Activated T-helper 9 cell treated with anti-CD3 and anti-CD28 coated beads, Interleukin-2, amount 50 U/mL, for 16 hours (primary cell): ENCODE measurements at places on chromosomes 3 and 15.

DNA sequence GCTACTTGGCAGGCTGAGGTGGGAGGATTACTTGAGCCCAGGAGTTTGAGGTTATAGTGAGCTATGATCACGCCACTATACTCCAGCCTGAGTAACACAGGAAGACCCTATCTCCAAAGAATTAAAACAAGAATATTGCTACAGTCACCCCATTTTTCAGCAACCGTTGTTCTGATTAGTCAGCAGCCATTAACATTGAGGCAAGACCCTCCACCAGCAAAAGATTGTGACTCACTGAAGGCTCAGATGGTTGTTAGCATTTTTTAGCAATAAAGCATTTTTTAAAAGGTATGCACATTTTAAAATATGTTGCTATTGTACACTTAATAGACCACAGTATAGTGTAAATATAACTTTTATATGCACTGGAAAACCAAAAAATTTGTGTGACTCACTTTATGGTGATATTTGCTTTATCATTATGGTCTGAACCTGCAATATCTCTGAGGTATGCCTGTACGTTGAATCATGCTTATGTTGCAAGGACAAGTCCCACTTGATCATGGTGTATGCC is 492.6 kb downstream of the SQOR start:
- DNase-seq, result no peak

GRCh38 chr3:183275418-183275817 is 22.4 kb downstream of the B3GNT5 start:
- no peak for DNase-seq

GRCh38 chr3:76111808-76112207 is 326.5 kb upstream of the ZNF717 start:
- no peak for DNase-seq

DNA sequence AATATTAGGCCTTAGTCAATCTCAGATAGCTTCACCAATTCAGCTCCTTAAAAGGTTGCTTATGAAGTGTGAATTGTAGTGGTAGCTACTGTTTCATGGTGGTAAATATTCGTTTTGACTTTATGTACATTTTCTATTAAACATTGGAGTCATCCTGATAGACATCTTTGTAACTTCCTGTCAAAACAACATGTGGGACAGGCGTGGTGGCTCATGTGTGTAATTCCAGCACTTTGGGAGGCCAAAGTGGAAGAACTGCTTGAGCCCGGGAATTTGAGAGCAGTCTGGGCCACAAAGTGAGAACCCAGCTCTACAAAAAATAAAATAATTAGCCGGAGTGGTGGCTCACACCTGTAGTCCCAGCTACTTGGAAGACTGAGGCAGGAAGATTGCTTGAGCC is 2.0 kb upstream of the TRIM59 start:
- DNase-seq, result no peak

DNA sequence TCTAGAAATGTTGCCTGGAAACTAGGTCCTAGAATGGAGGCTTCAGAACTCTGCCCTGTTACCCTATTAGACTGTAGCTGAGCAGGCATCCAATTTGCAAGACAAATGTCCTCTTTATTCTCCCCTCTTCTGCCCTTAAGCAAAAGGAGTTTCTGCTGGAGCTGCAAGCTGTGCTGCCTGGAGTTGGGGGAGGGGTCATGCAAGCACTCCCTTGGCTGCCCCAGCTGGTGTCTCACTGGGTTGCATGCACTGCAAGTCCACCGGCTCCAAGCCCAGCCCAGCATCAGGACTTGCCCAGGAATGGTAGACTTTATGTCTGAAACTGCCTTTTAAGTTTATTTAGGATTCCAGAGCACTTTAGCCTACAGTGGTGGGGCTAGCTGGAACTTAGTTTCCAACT is 15.7 kb upstream of the RBP2 start:
- DNase-seq, result no peak

GRCh38 chr15:47334805-47335535 is 382.3 kb upstream of the SEMA6D start:
- DNase-seq, result no peak

DNA sequence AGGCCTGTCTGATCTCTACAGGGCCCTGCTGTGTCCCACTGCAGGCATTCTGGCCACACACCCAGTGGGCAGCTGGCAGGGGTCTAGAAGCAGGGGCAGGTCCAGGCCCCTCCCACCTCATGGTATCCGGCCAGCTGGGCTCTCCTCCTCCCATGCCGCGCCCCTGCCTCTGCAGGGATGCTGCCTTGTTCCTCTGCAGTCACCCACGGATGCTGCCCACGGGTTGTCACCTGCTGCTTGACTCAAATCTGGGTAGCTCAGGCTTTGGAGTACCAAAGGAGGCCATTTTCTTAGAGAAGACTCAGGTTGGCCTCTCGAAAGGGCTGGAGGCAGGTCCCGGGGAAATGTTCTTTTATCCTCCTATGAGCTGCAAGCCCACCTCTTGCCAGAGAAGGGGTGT is 25.0 kb downstream of the EFCAB12 start:
- DNase-seq, result no peak

- DNase-seq, result no peak
Measured at GRCh38 chr3:59380146-59380545, 330.3 kb upstream of the CFAP20DC start.

DNA sequence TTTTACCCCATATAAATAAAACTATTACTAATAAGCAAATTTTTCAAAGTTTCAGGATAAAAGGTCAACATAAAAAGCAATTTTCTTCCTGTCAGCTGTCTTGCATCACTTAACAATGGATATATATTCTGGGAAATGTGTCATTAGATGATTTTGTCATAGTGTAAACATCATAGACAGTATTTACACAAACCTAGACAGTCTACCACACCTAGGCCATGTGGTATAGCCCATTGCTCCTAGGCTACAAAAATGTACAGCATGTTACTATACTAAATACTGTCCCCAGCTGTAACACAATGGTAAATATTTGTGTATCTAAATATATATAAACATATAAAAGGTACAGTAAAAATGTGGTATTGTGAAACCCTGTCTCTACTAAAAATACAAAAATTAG is 156.7 kb downstream of the ANO10 start:
- DNase-seq, result no peak

- no peak for DNase-seq
Measured at GRCh38 chr3:168049367-168049974, 46.3 kb downstream of the GOLIM4 start.

DNA sequence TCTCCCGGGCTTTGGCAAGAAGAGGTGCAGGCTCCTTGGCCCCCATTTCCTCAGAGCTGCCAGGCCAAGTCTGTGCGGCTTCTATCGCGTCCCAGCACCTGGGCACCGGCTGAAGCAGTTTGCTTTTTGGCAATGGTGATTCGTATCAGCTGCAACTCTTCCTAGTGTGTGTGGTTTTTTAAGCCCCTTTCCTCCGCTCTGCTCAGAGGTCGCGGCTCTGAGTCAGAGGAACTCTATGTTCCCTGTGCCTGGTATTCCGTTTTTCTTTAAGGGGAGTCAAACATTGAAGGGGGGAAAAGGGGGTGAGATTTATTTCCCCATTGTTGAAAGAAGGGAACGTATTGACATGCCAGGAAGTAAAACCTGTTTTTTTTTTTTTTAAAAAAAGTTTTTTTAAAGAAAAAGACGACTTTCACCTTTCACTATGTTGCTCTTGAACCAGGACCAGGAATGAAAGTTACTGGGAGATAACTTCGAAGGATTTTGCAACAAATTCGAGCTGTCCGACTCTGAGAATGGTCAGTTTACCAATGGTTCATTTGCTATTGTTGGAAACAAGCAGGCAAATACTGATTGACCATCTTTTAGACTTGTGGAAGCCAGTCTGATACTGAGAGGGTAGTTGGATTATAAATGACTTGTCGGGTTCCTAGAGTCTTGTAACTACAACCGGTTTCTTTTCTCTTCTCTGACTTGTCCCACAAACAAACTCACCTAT is 1.1 kb downstream of the ARMC8 start:
- DNase-seq, result no peak

GRCh38 chr15:59312205-59312604 is 60.5 kb downstream of the MYO1E start:
- DNase-seq, result no peak

DNA sequence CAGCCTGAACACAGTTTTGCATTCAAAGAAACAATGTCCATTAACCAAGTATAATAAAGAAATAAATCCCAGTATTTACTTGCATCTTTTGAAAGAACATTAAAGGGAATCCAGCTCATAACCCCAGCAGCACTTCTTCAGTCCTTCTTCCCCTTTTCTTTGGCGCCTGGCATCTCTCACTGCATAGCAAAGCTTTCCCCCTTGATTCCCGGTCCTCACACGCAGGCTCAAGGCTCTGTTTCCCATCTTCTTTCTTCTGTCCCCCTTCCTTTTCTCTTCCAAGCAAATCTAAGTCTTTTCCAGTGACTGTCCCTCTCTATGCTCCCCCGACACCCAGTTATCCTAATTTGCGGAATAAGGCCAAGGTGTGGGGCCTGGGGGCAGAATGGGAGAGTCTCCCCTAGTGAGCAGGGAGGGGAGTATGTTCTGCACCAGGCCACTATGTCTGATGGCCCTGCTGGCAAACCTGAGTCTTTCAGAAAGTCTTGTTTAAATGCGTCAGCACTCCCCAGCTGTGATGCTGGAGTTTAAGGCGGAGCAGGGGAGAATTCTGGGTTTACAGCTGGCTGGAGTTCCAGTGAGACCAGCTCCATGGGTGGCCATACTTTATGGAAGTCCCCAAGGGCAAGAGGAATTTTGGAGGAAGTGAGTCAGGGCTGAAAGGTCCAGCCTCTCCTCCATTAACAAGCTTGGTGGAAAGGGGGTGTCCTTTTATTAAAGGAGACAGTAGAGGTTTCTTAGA is 42.1 kb downstream of the GOLGA6A start:
- no peak for DNase-seq

DNA sequence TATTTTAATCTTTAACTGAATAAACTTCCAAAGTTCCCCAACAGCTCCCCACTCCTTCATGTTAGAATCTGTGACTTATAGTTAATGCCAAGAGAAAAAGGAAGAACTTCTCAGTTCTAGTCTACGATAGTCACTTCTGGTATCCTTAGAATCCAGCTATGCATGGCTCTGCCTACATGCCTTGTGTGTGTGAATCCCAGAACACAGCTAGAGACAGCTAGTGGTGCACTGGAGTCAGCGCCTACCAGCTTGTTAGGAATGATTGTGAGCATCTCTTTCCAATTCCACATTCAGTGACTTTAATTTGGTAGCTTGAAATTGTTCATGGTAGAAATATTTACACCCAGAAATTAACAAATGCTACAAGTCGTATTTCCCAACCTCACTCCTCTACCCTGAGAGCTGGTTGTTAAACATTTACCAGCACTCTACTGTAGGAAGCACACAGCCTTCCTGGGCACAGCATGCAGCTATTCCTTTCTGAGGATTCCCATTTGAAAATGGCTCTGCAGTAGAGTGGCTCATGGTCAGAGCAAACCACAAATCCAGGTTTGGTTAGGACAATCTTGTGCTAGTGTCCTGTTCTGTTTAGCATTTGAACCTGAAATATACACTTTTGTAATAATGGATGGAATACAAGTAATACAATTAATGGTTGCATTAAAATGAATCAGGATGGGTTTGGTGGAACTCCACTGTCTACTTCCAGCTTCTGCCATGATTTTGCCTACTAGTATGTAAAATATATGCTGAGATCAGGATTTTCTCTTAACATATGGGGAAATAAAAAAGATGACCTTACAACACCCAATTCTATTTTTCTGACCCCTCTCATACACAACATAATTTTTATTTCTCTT is 371.0 kb upstream of the GBE1 start:
- no peak for DNase-seq

- DNase-seq, result no peak
Measured at GRCh38 chr15:53869806-53870073, 108.5 kb upstream of the UNC13C start.

DNA sequence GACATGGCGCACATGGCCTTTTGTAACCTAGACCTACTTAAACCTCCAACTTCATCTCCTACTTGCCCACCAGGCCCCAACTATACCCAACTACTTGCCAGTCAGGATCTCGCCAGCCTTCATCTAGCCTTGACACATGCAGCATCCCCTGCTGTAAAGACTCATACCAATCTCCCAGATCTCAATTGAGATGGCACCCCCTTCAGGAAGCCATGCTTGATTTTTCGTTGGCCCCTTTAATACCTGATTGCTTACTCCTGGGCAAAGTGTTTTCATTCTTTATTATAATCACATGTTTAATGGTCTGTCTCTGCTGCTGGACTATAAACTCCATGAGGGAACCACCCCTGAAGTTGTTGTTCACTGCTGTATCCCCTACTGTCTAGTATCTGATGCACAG is 150.8 kb downstream of the SOX2 start:
- DNase-seq, result no peak

GRCh38 chr3:58192069-58192468 is 18.7 kb downstream of the DNASE1L3 start:
- no peak for DNase-seq

- DNase-seq, result no peak
Measured at GRCh38 chr15:92226020-92226612, 167.6 kb upstream of the ST8SIA2 start.

DNA sequence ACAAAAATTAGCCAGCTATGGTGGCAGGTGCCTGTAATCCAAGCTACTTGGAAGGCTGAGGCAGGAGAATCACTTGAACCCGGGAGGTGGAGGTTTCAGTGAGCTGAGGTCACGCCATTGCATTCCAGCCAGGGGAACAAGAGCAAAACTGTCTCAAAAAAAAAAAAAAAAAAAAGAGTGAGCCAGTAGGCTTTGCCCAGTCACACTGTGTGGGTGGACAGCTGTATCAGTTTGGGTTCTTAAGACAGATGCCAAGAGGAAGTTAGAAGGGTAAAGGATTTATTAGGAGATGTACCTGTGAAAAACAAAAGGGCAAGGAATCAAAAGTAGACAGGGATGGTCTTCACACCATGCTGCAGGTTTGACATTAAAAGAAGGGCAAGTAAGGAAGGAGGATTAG is 86.1 kb upstream of the CGNL1 start:
- DNase-seq, result no peak

- DNase-seq, result no peak
Measured at GRCh38 chr15:90550919-90551318, 21.2 kb downstream of the CRTC3 start.

GRCh38 chr15:79689030-79689429 is 207.8 kb downstream of the MTHFS start:
- no peak for DNase-seq

GRCh38 chr15:39628546-39629257 is 47.8 kb downstream of the THBS1 start:
- DNase-seq, result no peak

- DNase-seq, result no peak
Measured at GRCh38 chr3:61030469-61031035, 220.7 kb downstream of the FHIT start.

DNA sequence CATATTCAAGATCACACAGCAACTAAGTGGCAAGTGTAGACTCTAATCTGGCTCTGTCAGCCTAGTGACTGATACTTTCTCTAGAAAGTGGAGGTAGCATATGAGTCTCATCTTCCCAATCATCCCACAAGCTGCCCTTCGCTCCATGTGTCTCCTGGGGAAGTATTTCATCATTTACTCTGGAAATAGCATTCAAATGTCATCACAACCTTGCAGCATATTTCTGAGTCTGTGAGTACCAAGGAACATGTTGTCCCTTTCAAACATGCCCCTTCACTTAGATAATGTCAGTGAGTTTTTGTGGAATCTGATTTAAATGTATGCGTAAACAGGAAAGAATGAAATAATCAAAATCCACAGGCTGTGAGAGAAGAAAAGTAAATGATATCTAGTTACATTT is 322.9 kb downstream of the SLC9A9 start:
- no peak for DNase-seq

- no peak for DNase-seq
Measured at GRCh38 chr3:113626503-113627371, 69.7 kb downstream of the USF3 start.

GRCh38 chr3:47443611-47443995 is 32.1 kb downstream of the SCAP start:
- no peak for DNase-seq

GRCh38 chr3:11546657-11547302 is 96.9 kb downstream of the VGLL4 start:
- no peak for DNase-seq
